ENCODE measurements at places on chromosomes 5 and 9. TPM values are rescaled to one million over a fixed set of nuclear protein-coding genes. Genes with fewer than 3 reads are reported as not detected.

- peak overlapping the region; percentile 78 for H3K4me3 ChIP-seq
- H3K27me3 ChIP-seq = peaks cover 21% of the 10 kb centered on the region
- H3K36me3 ChIP-seq = no peaks in the 10 kb centered on the region
- no peak overlapping the region for H3K27ac ChIP-seq
- H3K4me1 ChIP-seq = peaks cover 4% of the 10 kb centered on the region
- peak; percentile 77 for DNase-seq
Observed at GRCh38 chr5:149732324-149733128, 2.4 kb downstream of the PPARGC1B start.

GRCh38 chr5:54616031-54616430 lies 98.5 kb downstream of the SNX18 start:
- H3K4me3 ChIP-seq = no peak overlapping the region
- peaks cover 5% of the 10 kb centered on the region for H3K4me1 ChIP-seq
- no peaks in the 10 kb centered on the region for H3K27me3 ChIP-seq
- no peak for DNase-seq
- no peak overlapping the region for H3K27ac ChIP-seq

DNA sequence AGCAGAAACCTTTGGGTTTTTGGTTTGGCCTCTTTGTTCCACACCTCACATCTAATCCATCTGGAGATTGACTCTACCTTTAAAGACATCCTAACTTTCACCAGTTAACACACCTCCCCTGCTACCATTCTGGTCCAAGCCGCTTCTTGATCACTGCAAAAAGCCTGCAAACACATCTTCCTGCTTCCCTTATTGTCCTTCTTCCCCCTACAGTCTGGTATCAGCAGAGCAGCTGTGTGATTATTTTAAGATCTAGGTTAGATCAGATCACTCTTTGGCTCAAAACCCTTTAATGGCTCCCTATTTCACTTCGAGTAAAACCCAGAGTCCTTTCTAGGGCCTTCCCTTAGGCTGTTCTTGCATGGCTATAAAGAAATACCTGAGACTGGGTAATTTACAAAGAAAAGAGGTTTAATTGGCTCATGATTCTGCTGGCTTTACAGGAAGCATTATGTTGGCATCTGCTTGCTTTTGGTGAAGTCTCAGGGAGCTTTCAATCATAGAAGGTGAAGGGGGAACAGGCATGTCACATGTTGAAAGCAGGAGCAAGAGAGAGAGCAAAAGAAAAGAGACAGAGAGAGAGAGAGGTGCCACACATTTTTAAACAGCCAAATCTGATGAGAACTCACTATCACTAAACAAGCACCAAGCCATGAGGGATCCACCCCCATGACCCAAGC lies 1.5 kb upstream of the TEX10 start:
- no peaks in the 10 kb centered on the region for H3K36me3 ChIP-seq
- no peak overlapping the region for H3K4me3 ChIP-seq
- peak; percentile 65 for DNase-seq

DNA sequence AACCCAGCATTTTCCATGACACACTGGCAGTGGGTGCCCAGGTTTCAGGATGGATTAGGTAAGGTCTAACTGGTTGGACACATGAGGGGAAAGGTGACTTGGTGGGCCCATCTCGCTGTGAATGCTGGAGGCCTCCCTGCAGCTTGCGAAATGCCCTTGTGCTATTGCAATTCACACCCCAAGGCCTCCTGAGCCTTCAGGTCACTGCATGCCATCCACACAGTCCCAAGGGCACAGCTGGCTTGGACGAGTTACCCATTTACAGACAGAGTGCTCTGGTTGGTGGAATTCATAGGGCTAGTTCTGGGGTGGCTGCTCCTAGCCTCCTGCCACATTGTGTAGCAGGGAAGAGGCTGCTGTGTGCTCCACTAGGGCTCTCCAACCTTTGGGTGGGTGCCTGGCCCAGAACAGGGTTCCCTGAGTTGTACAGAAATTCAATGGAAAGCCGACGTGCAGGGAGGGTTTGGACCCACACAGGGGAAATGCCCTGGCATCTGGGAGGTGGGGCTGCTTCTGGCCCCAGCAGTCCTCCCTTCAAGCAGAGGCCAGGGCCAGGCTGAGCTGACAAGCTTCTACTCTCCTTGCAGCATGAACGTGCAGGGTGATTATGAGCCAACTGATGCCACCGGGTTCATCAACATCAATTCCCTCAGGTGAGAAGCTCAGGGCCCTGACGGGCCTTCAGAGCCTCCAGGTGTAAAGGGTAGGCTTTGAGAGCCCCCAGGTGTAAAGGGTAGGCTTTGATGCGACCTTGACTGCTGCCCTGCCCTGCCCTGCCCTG lies 54.3 kb downstream of the ASS1 start:
- no peak overlapping the region for H3K27ac ChIP-seq
- peak; percentile 43 for DNase-seq
- H3K27me3 ChIP-seq = no peaks in the 10 kb centered on the region
- H3K4me1 ChIP-seq = no peaks in the 10 kb centered on the region

The PCDHA1 gene
- not detected for total RNA-seq

The STC2 gene
- total RNA-seq = 431 TPM
